Esophagus muscularis mucosa (tissue), 4 donors: ENCODE measurements at places on chromosomes 4 and X. TPM values are rescaled to one million over a fixed set of nuclear protein-coding genes. Genes with fewer than 3 reads are reported as not detected.

The PDZD11 gene
- 31.6 TPM for total RNA-seq

- H3K4me3 ChIP-seq: no peak overlapping the region
- H3K36me3 ChIP-seq: no peaks in the 10 kb centered on the region
- no peaks in the 10 kb centered on the region for H3K4me1 ChIP-seq
- H3K27me3 ChIP-seq: peaks cover 56% of the 10 kb centered on the region
- no peak overlapping the region for H3K27ac ChIP-seq
Measured at GRCh38 chrX:153876112-153876491, 9.9 kb downstream of the L1CAM start.

DNA sequence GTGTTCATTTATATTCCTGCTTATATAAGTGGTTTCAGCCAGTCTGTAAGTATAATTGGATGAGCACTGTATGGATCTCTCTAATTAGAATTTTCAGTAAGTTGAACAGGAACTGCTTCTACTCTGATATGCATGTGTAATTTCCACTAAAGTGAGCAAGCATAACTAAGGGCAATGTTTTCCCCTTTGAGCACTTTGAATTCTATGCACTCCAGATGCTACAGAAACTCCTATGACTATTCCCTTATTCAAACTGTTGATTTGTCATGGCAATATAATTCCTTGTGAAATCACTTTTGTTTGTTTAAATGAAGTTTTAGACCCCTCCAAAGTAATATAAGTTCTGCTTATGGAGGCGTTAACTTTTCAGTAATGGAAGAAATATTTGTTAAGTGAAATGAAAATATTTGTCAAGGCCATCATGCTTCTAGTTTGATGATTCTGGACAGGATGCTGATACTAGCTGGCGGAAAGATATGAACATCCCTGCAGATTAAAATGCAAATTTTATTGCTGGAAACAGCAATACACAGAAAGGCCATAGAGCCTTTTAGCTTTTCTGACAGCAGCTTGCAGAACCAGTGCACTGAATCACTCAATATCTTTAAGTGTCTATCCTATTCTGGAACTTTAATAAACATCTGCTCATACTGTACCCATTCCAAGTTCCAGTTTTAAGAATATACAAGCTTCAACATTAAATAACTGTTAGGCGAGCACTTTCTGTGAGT lies 1460.8 kb downstream of the RAPGEF2 start:
- no peaks in the 10 kb centered on the region for H3K27me3 ChIP-seq
- H3K4me3 ChIP-seq: no peak overlapping the region
- no peak overlapping the region for H3K27ac ChIP-seq

DNA sequence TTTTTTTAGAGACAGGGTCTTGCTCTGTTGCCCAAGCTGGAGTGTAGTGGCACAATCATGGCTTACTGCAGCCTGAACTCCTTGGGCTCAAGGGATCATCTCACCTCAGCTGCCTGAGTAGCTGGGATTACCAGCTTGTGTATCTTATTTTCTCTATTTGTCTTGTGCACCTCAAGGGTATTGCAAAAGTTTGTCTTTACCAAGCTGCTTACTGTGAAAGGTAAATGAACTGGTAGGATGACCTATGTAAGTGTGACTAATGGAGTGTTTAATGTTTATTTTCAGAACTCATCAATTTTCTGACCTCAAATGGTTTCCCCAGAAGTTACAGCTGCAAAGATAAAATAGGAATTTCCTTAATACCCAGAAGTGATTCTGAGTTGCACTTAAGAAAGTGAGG lies 5.3 kb upstream of the FGA start:
- H3K27ac ChIP-seq: no peak overlapping the region
- H3K27me3 ChIP-seq: no peaks in the 10 kb centered on the region
- H3K4me3 ChIP-seq: no peak overlapping the region
- no peak for DNase-seq
- no peaks in the 10 kb centered on the region for H3K36me3 ChIP-seq
- no peaks in the 10 kb centered on the region for H3K4me1 ChIP-seq

DNA sequence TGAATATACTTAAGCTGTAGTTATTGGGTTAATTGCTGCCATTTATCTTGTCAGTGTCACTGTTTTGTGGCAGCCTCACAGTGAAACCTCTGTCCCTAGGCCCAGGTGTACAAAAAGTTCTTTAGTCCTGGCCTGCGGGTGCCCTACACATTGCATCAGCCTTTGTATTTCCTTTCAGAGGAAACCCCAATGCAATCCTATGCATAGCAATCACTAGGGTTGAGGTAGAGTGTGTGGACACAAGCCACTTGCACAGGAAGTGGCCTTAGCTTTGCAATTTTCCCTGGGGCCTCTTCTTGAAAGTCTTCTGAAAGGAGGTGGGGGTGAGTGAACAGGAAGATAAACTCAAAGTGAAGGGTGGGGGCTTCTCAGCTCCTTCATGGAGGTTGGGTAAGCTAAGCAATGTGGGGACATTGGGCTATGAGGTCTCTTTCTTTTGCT lies 27.8 kb downstream of the VSIG4 start:
- no peak overlapping the region for H3K27ac ChIP-seq
- no peaks in the 10 kb centered on the region for H3K36me3 ChIP-seq
- no peaks in the 10 kb centered on the region for H3K4me1 ChIP-seq
- H3K27me3 ChIP-seq: no peaks in the 10 kb centered on the region

DNA sequence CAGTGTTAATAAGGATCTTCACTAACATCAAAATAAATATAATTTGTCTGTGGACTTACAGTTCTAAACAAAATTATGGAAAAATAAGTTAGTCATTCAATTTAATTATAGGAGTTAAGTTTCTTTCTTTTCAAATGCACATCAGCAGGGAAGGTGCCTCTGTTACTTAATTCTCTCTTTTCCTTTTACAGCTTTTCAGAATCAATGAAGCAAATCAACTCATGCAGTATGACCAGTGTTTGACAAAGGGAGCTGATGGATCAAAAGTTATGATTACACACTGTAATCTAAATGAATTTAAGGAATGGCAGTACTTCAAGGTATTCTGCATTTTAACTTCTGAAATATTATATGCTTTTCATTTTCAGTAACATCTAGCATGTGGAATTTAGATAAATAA lies 15.9 kb downstream of the HMGB2 start:
- no peak overlapping the region for H3K27ac ChIP-seq
- no peaks in the 10 kb centered on the region for H3K27me3 ChIP-seq
- peaks cover 9% of the 10 kb centered on the region for H3K36me3 ChIP-seq

The PDZD4 gene
- 48.4 TPM for total RNA-seq

- H3K27me3 ChIP-seq: no peaks in the 10 kb centered on the region
- H3K4me3 ChIP-seq: no peak overlapping the region
- DNase-seq: no peak
- peaks cover under 1% of the 10 kb centered on the region for H3K36me3 ChIP-seq
- H3K27ac ChIP-seq: no peak overlapping the region
- no peaks in the 10 kb centered on the region for H3K4me1 ChIP-seq
Measured at GRCh38 chr4:8023696-8024033, 84.0 kb upstream of the AFAP1 start.

DNA sequence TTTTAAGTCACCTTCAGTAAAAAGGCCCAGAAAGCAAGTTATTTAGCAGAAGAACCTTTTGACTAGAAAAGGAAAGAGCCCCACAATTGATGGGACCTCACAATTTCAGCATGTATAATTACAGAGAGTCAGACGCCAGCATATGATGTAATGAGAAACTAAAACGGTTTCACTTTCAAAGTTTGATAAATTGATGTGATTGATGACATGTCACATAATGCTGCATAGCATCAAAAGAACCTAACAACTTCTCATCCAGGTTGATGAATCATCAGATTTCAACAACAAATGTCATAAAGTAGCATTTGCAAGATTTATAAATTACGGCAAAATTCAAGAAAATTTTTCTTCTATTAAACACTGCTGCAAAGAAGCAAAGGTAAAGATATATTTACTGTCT lies 3.9 kb upstream of the GAR1 start:
- H3K36me3 ChIP-seq: no peaks in the 10 kb centered on the region
- DNase-seq: no peak
- H3K4me1 ChIP-seq: peaks cover 8% of the 10 kb centered on the region
- no peak overlapping the region for H3K27ac ChIP-seq

The ADGRA3 gene
- 40.7 TPM for total RNA-seq

The AFF2 gene
- 3.8 TPM for total RNA-seq

DNA sequence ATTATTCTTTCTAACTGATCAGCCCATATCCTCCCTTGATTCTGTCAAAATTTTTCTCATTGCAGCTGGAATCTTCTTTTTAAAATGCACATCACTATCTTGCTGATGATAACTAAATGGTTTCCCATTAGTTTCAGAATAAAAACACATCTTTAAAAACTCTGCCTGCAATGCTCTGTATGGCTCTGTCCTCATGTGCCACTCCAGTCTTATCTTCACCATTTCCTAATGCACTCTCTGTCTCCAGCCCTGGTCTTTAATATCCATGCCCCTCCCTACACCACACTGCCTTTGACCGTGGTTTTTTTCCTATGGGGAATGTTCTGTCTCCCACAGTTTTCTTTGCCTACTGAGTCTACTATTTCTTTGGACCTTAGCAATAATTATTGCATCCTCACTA lies 244.1 kb upstream of the ARSJ start:
- H3K36me3 ChIP-seq: no peaks in the 10 kb centered on the region
- peaks cover 3% of the 10 kb centered on the region for H3K4me1 ChIP-seq
- H3K27me3 ChIP-seq: no peaks in the 10 kb centered on the region

GRCh38 chr4:142126890-142127497 lies 490.6 kb downstream of the IL15 start:
- H3K36me3 ChIP-seq: no peaks in the 10 kb centered on the region
- no peaks in the 10 kb centered on the region for H3K27me3 ChIP-seq
- H3K4me3 ChIP-seq: no peak overlapping the region
- H3K27ac ChIP-seq: no peak overlapping the region
- H3K4me1 ChIP-seq: peaks cover 31% of the 10 kb centered on the region
- DNase-seq: no peak

DNA sequence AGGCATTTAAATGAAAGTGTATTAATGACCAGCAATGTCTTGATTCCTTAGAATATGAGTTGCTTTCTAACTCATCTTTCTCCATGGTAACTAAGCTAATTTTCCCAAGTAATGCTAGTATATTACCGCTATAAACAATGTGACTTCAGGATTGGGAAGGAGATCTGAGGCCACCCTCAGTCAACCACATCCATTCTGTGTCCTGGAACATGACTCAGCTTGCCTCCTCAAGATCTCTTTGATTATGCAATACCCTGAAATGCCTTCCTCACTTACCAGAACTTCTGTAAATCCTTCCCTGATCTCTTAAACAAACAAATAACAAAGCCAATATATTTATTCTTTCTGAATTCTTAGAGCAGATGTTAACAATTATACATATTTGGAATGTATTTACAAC lies 1495.5 kb downstream of the PCDH18 start:
- no peaks in the 10 kb centered on the region for H3K27me3 ChIP-seq
- H3K4me1 ChIP-seq: no peaks in the 10 kb centered on the region
- no peak overlapping the region for H3K4me3 ChIP-seq

The GNRHR gene
- not detected for total RNA-seq

DNA sequence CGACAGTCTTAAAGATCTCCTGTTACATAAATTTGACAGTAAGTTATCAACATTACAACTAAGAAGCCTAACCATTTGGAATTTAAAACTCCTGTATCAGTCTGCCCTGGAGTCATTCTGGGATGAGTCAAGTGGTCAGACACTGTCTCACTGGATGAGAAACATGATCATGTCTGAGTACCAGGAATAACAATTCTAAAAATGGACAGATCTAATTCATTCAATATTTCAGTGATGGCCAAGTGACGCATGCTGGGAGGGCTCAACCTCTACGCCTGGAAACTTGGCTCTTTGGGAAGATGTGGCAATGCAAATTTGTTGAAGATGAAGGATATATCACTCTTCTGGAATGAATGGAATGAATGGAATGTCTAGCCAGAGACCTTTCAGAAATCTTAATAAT lies 1427.2 kb downstream of the STIM2 start:
- no peaks in the 10 kb centered on the region for H3K27me3 ChIP-seq
- no peaks in the 10 kb centered on the region for H3K4me1 ChIP-seq
- H3K4me3 ChIP-seq: no peak overlapping the region
- no peaks in the 10 kb centered on the region for H3K36me3 ChIP-seq
- H3K27ac ChIP-seq: no peak overlapping the region
- no peak for DNase-seq

The GIMD1 gene
- total RNA-seq: not detected
